ENCODE measurements at places on chromosomes 4 and X. TPM values are rescaled to one million over a fixed set of nuclear protein-coding genes. Genes with fewer than 3 reads are reported as not detected.

- H3K4me1 ChIP-seq: no peaks in the 10 kb centered on the region
- no peaks in the 10 kb centered on the region for H3K36me3 ChIP-seq
- H3K4me3 ChIP-seq: no peak overlapping the region
- no peaks in the 10 kb centered on the region for H3K27me3 ChIP-seq
Observed at GRCh38 chr4:61716426-61716825, 516.3 kb downstream of the ADGRL3 start.

- H3K27ac ChIP-seq: no peak overlapping the region
- no peaks in the 10 kb centered on the region for H3K27me3 ChIP-seq
- no peak for DNase-seq
- H3K4me1 ChIP-seq: no peaks in the 10 kb centered on the region
- H3K4me3 ChIP-seq: no peak overlapping the region
- H3K36me3 ChIP-seq: no peaks in the 10 kb centered on the region
Observed at GRCh38 chr4:29540439-29541102, 1179.6 kb upstream of the PCDH7 start.

ADD1 gene
- 122 TPM for total RNA-seq

AKAP14 gene
- 1.9 TPM for total RNA-seq

- no peaks in the 10 kb centered on the region for H3K36me3 ChIP-seq
- H3K27ac ChIP-seq: no peak overlapping the region
- H3K4me1 ChIP-seq: no peaks in the 10 kb centered on the region
Observed at GRCh38 chr4:188783175-188783574, 643.9 kb downstream of the TRIML1 start.

DNA sequence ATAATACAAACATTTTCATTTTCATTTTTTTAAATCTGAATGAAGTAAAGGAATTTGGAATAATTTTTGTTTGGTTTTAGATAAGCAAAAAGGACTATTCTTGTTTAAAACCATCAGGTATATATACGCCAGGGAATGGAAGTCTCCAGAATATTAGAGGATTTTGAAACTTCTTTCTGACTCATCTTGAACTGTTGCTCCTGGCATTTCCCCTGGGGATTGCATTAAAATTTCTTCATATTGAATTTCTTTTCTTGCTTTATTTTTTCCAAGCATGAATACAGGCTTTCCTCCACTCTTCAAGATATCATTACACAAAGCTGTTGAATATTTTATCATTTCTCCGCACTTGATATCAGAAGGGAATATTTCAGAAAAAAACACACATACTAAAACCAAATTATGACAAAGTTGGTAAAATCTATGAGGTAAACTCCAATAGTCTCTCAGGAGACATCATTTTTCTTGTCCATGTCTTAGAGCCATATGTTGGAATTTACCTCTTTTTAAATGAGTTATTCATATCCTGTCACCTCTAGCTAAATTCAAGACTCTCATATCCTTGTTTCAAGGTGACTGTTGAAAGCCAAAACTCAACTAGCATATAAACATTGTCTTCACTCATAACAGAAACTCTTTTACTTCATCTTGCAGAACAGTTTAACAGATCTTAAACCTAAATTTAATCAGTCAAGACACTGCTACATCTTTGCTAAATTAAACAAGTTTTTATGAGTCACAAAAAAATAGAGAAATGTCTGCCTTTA is 20.7 kb upstream of the CSN1S1 start:
- no peak overlapping the region for H3K27ac ChIP-seq
- no peak for DNase-seq
- H3K36me3 ChIP-seq: no peaks in the 10 kb centered on the region
- H3K27me3 ChIP-seq: no peaks in the 10 kb centered on the region

HELQ gene
- total RNA-seq: 10.2 TPM

RPA4 gene
- total RNA-seq: not detected

DNA sequence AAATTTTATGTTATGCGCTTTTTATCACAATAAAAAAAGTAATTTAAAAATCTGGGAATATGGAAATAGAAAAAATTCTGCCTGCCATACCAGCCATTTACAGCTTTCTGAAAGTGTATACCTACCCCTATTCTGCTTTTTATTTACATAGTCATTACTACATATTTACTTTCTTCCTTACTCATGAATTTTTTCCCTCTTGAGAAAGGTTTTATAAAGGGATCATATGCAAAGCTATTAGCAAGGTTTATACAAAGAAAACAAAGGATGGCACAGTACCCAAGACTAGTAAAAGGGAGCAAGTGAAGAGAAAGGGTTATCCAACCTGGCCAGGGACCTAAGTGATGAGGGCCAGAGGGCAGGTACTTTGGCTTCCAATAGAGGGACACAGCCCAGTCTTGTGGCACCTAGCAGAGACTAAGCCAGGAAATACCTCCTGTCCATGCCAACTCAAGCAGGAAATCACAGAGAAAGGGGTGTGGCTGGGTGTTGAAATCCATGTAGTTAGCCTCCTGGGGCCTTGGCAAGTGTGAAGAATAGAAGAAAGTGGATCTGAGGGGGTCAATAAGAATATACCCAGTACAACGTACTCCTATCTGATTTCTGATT is 207.3 kb upstream of the VEGFC start:
- no peak overlapping the region for H3K4me3 ChIP-seq
- no peak for DNase-seq
- no peaks in the 10 kb centered on the region for H3K36me3 ChIP-seq
- H3K27me3 ChIP-seq: no peaks in the 10 kb centered on the region
- no peak overlapping the region for H3K27ac ChIP-seq

APBB2 gene
- 19.7 TPM for total RNA-seq

- H3K27me3 ChIP-seq: no peaks in the 10 kb centered on the region
- no peaks in the 10 kb centered on the region for H3K36me3 ChIP-seq
- DNase-seq: peak; percentile 40
- no peak overlapping the region for H3K27ac ChIP-seq
Observed at GRCh38 chr4:74117024-74117534, 18.1 kb upstream of the CXCL2 start.

DNA sequence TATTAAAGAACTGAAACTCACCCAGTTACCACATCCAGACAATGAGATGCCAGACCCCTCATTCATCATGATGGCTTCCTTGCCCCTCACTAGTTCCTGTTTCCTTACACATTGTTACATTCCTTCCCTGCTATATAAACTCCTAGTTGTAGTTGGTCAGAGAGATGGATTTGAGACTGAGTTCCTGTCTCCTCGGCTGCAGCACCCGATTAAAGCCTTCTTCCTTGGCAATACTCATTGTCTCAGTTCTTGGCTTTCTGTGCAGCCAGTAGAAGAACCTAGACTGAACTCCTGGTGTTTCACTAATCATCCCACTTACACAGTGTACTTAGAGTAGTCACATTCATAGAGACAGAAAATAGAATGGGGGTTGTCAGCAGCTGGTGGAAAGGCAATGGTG is 324.7 kb downstream of the TRIML1 start:
- no peaks in the 10 kb centered on the region for H3K27me3 ChIP-seq
- H3K36me3 ChIP-seq: no peaks in the 10 kb centered on the region
- no peak overlapping the region for H3K27ac ChIP-seq
- H3K4me1 ChIP-seq: no peaks in the 10 kb centered on the region
- DNase-seq: no peak
- H3K4me3 ChIP-seq: no peak overlapping the region

LEF1 gene
- 0.22 TPM for total RNA-seq

DNA sequence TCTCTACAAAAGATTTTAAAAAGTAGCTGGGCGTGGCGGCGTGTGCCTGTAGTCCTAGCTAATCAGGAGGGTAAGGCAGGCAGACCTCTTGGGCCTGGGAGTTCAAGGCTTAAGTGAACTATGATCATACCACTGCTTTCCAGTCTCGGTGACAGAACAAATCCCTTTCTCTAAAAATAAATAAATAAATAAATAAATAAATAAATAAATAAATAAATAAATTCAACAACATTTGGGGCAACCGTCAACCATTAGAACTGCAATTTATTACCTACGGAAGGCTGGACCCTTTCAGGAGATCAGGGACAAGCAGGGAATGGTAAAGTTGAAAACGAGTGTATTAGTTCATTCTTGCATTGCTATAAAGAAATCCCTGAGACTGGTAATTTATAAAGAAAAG is 136.2 kb upstream of the USP9X start:
- no peaks in the 10 kb centered on the region for H3K27me3 ChIP-seq
- no peak for DNase-seq
- no peaks in the 10 kb centered on the region for H3K36me3 ChIP-seq
- H3K4me3 ChIP-seq: no peak overlapping the region
- no peak overlapping the region for H3K27ac ChIP-seq
- H3K4me1 ChIP-seq: peaks cover 8% of the 10 kb centered on the region

- H3K27me3 ChIP-seq: no peaks in the 10 kb centered on the region
- 0 out of 3 replicates have a peak, but pooled peaks cover 2% of the 10 kb centered on the region for H3K36me3 ChIP-seq
- no peak for DNase-seq
- no peak overlapping the region for H3K4me3 ChIP-seq
- H3K27ac ChIP-seq: no peak overlapping the region
Observed at GRCh38 chrX:155218777-155219176, 2.5 kb downstream of the VBP1 start.

MCUB gene
- 0.95 TPM for total RNA-seq

- no peak overlapping the region for H3K4me3 ChIP-seq
- H3K27me3 ChIP-seq: no peaks in the 10 kb centered on the region
- H3K27ac ChIP-seq: no peak overlapping the region
- H3K4me1 ChIP-seq: peaks cover 18% of the 10 kb centered on the region
- peak; percentile 62 for DNase-seq
Observed at GRCh38 chr4:87270144-87270543, 49.7 kb upstream of the KLHL8 start.

GRCh38 chrX:134533952-134534351 is 74.0 kb downstream of the HPRT1 start:
- no peak overlapping the region for H3K4me3 ChIP-seq
- no peaks in the 10 kb centered on the region for H3K36me3 ChIP-seq
- H3K27me3 ChIP-seq: no peaks in the 10 kb centered on the region
- no peak overlapping the region for H3K27ac ChIP-seq
- H3K4me1 ChIP-seq: peaks cover 23% of the 10 kb centered on the region
- no peak for DNase-seq

GRCh38 chr4:146522869-146523205 is 1.1 kb upstream of the SLC10A7 start:
- H3K36me3 ChIP-seq: no peaks in the 10 kb centered on the region
- peak overlapping the region; percentile 98 for H3K4me3 ChIP-seq
- peaks cover 20% of the 10 kb centered on the region for H3K4me1 ChIP-seq
- peak overlapping the region; percentile 92 for H3K27ac ChIP-seq

DAPP1 gene
- not detected for total RNA-seq

- no peak overlapping the region for H3K4me3 ChIP-seq
- no peak overlapping the region for H3K27ac ChIP-seq
- H3K4me1 ChIP-seq: peaks cover 9% of the 10 kb centered on the region
- no peaks in the 10 kb centered on the region for H3K36me3 ChIP-seq
- H3K27me3 ChIP-seq: no peaks in the 10 kb centered on the region
Observed at GRCh38 chr4:40710484-40711254, 39.1 kb upstream of the NSUN7 start.

GAR1 gene
- 16.4 TPM for total RNA-seq

GRCh38 chr4:66791686-66792085 is 753.6 kb downstream of the CENPC start:
- H3K27ac ChIP-seq: no peak overlapping the region
- no peaks in the 10 kb centered on the region for H3K27me3 ChIP-seq
- no peaks in the 10 kb centered on the region for H3K4me1 ChIP-seq

- H3K36me3 ChIP-seq: no peaks in the 10 kb centered on the region
- H3K4me3 ChIP-seq: no peak overlapping the region
- peaks cover 100% of the 10 kb centered on the region for H3K4me1 ChIP-seq
- H3K27me3 ChIP-seq: no peaks in the 10 kb centered on the region
- DNase-seq: no peak
- peak overlapping the region; percentile 14 for H3K27ac ChIP-seq
Observed at GRCh38 chr4:41160856-41161255, 53.5 kb downstream of the APBB2 start.

DNA sequence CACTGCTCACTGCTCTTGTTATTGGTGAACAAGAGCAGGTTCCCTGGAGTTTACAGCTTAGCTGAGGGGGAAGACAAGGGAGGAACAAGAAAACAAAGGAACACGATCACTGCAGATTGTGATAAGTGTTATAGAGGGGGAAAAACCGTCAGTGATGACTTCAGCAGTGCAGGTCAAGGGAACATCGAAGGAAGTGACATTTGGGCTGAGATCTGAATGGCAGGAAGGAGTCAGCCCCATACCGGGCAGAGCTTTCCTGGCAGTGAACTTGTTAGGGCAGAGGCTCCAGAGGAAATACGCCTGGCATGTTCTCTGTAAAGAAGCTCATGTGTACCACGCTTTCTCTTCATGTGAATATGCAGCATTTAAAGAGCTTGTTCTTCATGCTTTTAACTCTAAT is 78.1 kb downstream of the LDB2 start:
- no peaks in the 10 kb centered on the region for H3K36me3 ChIP-seq
- H3K27me3 ChIP-seq: no peaks in the 10 kb centered on the region
- no peak overlapping the region for H3K27ac ChIP-seq
- H3K4me1 ChIP-seq: peaks cover 36% of the 10 kb centered on the region

- H3K4me3 ChIP-seq: no peak overlapping the region
- no peaks in the 10 kb centered on the region for H3K27me3 ChIP-seq
- no peak overlapping the region for H3K27ac ChIP-seq
- DNase-seq: no peak
Observed at GRCh38 chrX:137032841-137033773, 688 bp downstream of the GPR101 start.

- H3K27me3 ChIP-seq: no peaks in the 10 kb centered on the region
- no peaks in the 10 kb centered on the region for H3K36me3 ChIP-seq
- H3K4me1 ChIP-seq: no peaks in the 10 kb centered on the region
- no peak overlapping the region for H3K4me3 ChIP-seq
Observed at GRCh38 chr4:95300304-95300703, 248.5 kb downstream of the UNC5C start.

- no peak overlapping the region for H3K27ac ChIP-seq
- H3K36me3 ChIP-seq: no peaks in the 10 kb centered on the region
- H3K27me3 ChIP-seq: no peaks in the 10 kb centered on the region
- no peak overlapping the region for H3K4me3 ChIP-seq
Observed at GRCh38 chr4:127509155-127509554, 123.6 kb upstream of the INTU start.

DNA sequence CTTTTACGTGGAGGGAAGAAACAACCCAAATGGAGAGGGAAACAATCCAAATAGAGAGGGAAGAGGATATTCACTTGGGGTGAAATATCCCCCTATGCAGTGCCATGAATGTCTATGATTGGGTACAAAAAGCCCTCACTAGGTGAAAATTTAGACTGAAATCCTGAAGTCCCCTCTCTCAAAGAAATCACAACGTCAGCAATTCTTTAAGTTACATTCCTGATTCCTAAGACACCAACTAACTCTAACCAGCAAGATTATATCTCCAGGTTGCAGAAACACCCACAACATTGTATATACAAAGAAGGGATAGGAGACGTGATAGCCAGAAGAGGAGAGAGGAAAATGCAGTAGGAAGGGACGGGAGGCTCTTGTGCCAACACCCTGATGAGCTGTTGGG is 374.3 kb downstream of the DCAF12L2 start:
- no peak for DNase-seq
- H3K27me3 ChIP-seq: no peaks in the 10 kb centered on the region
- no peaks in the 10 kb centered on the region for H3K36me3 ChIP-seq
- H3K4me1 ChIP-seq: no peaks in the 10 kb centered on the region
- no peak overlapping the region for H3K27ac ChIP-seq

GRCh38 chr4:70531981-70532380 is 13.6 kb downstream of the AMTN start:
- H3K4me1 ChIP-seq: no peaks in the 10 kb centered on the region
- H3K27me3 ChIP-seq: no peaks in the 10 kb centered on the region
- no peak overlapping the region for H3K4me3 ChIP-seq
- no peak overlapping the region for H3K27ac ChIP-seq
- DNase-seq: peak; percentile 3
- no peaks in the 10 kb centered on the region for H3K36me3 ChIP-seq

PNMA5 gene
- not detected for total RNA-seq

SLIT2 gene
- not detected for total RNA-seq

- no peak for DNase-seq
- H3K27ac ChIP-seq: no peak overlapping the region
- peaks cover 3% of the 10 kb centered on the region for H3K4me1 ChIP-seq
- H3K36me3 ChIP-seq: no peaks in the 10 kb centered on the region
Observed at GRCh38 chr4:57425610-57426009, 315.4 kb upstream of the IGFBP7 start.

- H3K4me1 ChIP-seq: peaks cover 48% of the 10 kb centered on the region
- H3K4me3 ChIP-seq: peak overlapping the region; percentile 6
- H3K36me3 ChIP-seq: peaks cover 5% of the 10 kb centered on the region
- peak overlapping the region; percentile 79 for H3K27ac ChIP-seq
Observed at GRCh38 chrX:106955004-106955772, 35.0 kb downstream of the CLDN2 start.
